ENCODE measurements at places on chromosomes 2 and 18.
A peak's percentile ranks its signal among the peaks of the same experiment; 100 is the strongest.

DNA sequence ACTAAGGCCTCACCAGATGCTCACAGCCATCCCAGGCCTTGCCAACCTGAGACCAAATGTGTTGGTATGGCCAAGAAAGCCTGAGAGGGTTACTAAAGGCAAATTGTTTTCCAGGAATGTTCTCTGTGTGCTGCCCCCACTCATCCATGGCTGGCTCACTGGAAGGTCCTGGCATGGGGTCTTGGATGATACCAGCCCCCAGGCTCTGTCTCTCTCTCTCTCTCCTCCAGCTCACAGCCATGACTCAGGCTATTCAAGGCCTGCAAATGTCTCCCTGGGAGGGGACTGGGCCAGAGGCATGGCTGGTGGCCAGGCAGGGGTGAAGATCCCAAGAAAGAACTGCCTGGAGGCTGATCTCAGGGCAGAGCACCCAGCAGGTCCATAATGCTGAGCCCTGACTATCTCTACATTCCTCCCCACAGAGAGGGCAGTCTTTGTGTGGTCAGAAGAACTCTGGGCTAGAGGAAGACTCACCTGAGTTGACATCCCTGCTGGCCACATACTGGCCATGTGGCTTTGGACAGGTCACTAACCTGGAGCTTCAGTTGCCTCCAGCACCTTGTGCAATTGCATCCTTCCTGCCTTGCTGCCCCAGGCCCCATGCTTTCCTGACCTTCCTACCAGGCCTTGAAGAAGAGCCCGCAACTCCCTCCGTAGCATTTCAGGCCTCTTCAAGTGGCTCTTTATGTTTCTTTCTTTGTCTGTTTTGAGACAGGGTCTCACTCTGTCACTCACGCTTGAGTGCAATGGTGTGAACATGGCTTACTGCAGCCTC, 150.4 kb downstream of the ZFP36L2 start:
- no peak for DNase-seq

DNA sequence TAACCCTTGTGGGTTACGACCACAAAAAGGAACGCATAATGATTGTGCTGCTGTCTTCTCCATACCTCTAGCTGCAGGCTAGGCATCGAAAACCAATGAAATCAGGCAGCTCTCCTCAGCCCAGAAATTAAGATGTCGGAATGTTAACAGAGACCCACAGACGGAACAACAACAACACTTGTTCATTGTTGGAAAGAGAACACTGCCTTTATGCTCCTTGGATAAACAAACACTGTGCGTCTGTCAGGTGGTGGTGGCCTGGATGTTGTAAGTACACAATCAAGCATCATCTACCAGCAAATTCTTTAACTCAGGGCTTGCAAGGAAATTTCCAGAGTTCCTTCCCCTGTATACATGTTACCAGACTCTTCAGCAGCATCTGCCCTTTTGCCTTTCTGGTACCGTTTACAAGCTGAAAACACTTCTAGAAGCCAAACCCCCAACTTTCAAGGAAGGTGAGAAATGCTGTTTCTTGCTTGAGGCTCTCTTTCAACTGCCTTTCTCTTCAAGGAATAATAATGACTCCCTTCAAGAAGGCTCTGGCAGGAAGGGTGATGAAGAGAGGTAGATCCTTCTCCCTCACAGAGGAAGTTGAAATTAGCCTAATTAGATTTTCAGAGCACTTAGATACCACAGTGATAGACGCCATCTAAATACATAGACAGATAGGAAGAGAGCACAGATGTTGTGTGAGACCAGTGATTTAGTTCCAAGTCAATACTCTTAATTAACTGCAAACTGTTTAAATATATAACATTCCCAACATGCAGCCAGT, 332.7 kb downstream of the ZNF521 start:
- no peak for DNase-seq

DNA sequence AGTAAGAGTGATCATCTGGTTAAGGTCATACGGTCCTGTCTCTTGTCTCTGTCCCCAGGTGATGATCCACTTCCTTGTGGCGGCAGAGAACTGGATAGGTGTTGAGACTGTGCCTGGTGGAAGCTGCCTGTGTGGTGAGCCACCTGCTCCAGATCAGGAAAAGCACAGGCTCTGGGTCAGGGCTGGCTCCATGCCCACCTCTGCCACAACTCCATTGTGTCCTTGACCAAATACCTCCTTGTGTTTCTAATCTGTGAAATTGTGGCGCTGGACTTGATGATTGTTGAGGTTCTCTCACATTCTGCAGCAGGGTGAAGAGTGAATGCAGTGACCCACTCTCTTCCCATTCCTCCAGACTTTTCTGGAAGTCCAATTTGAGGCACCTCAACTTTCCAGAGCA, 45.7 kb upstream of the EN1 start:
- no peak for DNase-seq

DNA sequence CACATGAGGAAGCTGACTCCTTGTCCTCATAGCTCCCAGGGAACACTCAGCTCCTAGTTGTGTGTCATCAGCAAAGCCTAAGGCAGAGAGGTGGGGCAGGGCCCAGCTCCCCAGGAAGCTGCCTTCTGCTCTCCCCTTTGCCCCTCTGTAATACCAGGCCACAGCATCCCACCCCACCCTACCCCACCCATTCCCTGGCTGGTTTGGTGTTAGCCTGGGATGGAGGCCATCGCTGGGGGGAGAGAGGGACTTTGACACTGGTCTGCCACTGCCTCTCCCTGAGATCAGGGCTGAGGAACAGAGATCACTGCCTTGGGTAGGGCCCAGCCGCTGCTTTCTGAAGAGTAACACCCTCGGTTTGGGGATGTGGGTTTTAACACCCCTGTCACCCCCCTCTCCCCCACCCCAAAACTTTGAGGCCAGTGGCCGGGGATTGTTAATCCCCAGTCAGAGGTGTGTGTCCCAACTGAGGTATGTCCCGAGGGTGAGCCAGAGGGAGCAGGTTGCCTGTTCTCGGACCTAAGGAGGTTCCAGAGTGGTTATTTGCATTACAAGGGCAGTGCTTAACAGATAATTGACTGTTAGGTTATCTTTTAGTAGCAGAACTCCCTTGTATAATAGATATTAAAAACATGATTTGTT, 41.4 kb downstream of the TET3 start:
- no peak for DNase-seq

DNA sequence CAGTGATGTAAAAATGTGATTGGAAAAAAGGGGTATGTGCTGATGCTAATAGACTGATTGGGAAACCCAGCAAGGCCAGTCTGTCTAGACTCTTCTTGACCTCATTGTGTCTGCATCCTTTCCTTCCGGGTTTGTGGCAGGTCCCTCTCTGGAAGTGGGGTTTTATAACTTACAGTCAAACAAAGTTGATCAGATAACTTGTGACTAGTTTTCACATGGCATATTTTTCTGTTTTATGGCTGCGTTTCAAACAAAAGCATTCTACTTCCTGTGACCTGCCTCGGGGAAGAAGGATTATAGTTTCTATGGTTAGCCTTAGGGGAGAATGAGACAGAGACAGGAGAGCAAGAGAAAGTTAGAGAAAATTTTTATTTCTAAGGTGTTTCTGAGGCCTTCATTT, 188.7 kb upstream of the HNMT start:
- DNase-seq = no peak

DNA sequence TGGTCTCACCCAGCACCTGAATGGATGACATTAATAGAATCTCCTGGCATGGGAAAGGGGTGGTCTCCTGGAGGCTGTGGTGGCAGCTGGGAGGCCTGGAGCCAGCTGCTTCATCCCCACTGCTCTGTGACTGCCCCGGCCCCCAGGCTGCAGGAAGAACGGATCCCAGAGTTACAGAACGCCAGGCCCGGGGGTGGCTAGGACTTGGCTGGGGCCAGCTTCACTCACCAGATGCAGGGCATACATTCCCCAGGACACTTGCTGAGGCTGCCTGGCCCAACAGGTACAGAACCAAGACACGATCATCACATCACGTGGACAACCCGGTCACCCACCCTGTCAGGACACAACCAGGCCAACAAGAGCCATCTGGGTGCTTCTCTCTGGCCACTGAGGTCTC, 178.6 kb upstream of the SALL3 start:
- no peak for DNase-seq

GRCh38 chr2:151096235-151096634, 165.4 kb downstream of the RBM43 start:
- no peak for DNase-seq

- DNase-seq = no peak
These were observed 314.5 kb upstream of the RGPD4 start for GRCh38 chr2:107511970-107512789.

DNA sequence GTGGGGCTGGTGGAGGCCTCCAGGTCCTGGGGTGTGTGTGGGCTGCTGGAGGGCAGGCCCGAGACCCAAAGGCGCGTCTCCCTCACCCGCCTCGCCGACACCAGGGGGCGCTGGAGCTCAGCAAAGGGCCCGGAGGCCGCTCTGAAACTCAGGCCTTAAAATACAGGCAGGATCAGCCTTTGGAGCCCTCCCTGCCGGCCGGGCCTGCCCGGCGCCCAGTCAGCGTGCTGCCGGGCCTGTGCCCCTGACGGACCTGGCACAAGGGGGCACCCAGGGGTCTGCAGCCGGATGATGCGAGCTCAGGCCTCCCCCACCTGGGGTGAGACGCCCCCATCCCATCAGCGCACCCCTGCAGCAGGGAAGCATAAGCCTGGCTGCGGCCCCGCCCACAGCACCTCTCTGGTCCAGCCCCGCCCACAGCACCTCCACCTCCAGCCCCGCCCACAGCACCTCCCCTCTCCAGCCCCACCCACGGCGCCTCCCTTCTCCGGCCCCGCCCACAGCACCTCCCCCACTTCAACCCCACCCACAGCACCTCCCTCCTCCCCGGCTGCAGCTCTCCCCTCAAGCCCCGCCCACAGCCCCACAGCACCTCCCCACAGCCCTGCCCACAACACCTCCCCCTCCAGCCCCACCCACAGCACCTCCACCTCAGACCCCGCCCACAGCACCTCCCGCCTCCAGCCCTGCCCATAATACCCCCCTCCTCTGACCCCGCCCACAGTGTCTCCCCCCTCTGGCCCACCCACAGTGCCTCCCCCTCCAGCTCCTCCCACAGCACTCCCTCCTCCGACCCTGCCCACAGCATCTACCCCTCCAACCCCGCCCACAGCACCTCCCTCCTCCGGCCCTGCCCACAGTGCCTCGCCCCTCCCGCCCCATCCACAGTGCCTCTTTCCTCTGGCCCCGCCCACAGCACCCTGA, 92.8 kb upstream of the OTOS start:
- peak; percentile 26 for DNase-seq

GRCh38 chr18:32835951-32836350, 63.1 kb upstream of the KLHL14 start:
- DNase-seq = no peak

GRCh38 chr18:57207124-57207916, 60.4 kb downstream of the BOD1L2 start:
- no peak for DNase-seq

- no peak for DNase-seq
These were observed 55.8 kb downstream of the TSN start for GRCh38 chr2:121810959-121811853.

Measured in esophagus squamous epithelium (tissue), 5 donors.